Activated T-cell treated with anti-CD3 and anti-CD28 coated beads for 24 hours (primary cell): ENCODE measurements at places on chromosomes 5 and 9.
A peak's percentile ranks its signal among the peaks of the same experiment; 100 is the strongest.

DNA sequence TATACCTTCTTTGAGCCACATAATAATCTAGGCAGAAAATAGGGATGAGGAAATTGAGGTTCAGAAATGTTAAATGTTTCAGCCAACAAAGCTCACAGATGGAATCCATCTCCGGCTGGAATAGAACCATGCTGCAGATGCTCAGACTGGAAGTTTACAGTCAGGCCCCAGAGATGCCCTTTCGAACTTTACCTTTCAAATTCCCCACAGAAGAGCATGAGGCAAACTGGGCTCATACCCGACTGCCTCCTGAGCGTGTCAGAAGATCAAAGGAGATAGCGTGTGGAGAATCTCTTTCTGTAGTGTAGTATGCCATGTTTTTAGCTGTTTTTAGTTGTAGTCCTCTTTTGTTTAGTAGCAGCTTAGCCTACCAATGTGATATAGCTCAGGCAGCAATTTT is 72.0 kb upstream of the DAP start:
- no peak for DNase-seq

DNA sequence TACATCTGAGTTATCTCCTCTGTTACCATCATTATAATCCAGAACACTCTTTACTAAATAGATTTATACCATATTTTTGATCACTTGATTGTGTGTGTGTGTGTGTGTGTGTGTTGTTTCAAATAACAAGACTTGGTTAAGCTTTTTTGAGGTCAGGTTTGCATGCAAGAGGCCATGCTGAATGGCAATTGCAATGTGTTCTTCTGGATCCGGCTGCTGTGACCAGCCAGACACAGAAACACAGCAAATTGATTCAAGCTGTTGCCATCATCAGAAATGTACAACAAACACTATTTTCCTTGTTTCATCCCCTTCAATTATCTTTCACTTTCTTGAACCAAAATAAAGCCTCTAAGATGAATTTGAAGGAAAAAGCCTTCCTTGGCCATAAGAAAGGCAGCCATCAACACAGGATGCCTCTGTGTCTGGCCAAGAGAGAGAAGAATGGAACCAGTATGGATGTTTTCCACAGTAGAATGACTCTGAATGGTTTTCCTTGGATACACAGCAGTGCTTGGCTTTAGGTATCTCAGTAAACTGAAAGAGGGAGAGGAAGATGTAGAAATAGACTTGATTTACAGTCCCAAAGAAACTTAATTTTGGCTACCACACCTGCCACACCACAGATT is 53.9 kb downstream of the DPYSL3 start:
- no peak for DNase-seq

- no peak for DNase-seq
Observed at GRCh38 chr9:99023831-99024230, 80.1 kb downstream of the COL15A1 start.

DNA sequence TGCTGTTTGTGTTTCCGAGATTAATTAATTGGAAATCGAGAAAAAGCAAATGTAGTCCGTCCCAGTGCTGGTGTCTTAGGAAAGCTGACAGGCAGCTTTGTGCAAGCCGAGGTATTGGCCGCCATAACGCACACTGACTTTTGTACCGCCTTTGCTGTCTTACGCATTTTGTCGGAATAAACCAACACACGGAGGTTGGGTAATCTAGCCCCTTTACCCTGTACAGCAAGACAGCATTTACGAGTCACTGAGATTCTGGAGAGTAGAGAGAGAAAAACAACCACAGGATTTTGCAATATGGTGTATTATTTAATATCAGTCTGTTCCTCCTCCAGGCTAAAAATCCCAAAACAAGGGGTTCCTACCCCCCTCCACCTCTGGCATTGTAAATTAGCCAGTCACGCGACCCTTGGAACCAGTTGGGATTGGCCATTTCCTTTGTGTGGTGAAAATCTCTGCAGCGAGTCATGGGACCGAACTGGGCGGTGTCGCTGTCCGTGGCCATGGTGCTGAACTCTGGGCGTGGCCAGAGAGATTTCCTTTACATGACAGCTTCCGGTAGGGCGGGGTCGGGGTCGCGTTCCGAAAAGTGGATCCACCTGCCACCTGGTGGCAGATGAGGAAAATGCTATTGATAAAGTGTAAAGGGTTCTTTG is 10.3 kb upstream of the PCDHB1 start:
- DNase-seq = peak; percentile 55

GRCh38 chr9:133861692-133862091 is 123.5 kb upstream of the SARDH start:
- no peak for DNase-seq

- DNase-seq = no peak
Observed at GRCh38 chr9:114413861-114414301, 26.1 kb upstream of the AKNA start.

- no peak for DNase-seq
Observed at GRCh38 chr9:37392272-37392671, 30.2 kb upstream of the GRHPR start.
